ENCODE measurements at places on chromosomes 16 and 17.

- no peak for DNase-seq
Observed at GRCh38 chr16:73610605-73611156, 562.8 kb upstream of the ZFHX3 start.

DNA sequence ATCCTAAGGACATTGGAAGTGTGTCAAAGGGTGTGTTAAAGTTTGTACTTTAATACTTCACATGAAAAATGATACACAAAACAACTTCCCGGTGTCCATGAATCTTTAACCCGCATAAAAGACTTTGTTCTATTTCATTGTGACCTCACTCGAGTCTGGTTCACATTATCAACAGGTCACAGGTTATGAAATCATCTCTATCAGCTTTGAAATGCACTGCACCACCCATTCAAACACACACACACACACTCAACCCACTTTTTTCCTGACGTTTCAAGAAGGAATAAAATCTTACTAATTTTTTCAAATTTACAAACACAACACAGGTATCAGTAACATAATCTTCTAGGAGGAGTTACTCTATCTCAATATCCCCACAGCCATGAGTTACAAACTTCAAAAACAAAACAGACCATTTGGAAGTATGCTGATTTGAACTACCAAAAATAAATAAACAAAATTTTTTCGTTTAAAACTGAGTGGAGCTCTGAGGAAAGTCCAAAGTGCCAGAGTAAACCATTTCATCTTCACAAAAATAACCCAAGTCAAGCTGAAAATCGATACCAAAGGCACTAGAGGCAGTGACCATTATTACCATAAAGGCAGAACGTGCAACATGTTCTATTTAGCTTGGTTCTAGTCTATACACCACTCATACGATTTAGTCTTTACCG is 2.7 kb downstream of the ACOX1 start:
- DNase-seq, result no peak

DNA sequence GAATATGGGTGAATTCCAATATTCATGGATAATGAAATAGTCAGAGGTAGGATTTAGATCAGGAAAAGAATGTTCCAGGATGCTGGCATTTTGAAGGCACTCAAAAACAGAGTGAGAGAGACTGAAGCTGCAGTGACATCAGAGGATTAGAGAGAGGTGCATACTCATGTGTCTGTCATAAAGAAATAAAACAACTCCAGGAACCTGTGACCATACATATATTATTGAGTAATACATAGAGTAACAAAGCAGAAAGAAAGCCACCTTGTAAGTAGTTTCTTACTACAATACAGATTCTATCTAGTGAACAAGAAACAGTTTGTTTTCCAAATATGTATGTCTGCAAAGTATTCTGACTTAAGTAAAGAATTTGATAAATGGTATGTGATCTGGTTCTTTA is 62.3 kb upstream of the PHOSPHO1 start:
- DNase-seq, result no peak

DNA sequence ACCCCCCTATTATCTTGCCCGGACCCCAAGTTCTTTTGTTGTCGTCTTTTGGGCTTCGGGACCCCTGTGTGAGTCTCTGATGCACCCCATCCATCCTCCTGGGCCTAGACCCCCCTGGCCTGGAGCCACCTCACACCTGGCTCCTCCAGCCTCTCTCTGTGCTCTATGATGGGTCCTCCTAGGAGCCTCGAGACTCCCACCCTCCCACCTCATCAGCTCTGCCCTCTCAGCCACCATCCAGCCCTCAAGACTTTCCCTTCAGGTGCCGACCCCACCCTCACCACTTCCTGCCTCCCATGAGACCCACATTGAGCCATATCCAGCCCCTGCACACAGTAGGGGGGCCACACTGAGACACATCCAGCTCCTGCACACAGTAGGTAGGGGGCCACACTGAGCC is 8.7 kb upstream of the ATP2A3 start:
- DNase-seq, result no peak

All from astrocyte of the cerebellum (primary cell).